ENCODE measurements at places on chromosomes 5 and 9.

GRCh38 chr5:58099257-58099656 is 360.6 kb downstream of the PLK2 start:
- no peak for DNase-seq

DNA sequence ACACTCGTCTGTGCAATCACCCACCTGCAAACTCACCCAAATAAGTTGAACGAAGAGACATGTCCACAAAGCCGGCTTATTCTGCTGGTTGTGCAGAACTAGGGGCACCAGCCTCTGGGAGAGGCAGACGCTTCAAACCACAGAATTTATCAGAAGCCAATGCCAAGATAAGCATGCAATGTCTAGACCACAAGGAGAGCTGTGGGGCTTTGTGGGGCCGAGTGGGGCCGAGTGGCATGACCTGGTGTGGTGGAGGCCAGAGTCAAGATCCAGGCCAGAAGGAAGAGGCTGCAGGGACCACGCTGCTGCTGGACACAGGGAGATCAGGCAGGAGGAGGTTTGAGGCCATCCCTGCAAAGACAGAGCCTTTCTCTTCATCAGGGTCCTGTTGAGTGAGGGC is 259.0 kb downstream of the IRX2 start:
- DNase-seq = no peak

GRCh38 chr9:16651446-16651964 is 219.0 kb downstream of the BNC2 start:
- DNase-seq = no peak

DNA sequence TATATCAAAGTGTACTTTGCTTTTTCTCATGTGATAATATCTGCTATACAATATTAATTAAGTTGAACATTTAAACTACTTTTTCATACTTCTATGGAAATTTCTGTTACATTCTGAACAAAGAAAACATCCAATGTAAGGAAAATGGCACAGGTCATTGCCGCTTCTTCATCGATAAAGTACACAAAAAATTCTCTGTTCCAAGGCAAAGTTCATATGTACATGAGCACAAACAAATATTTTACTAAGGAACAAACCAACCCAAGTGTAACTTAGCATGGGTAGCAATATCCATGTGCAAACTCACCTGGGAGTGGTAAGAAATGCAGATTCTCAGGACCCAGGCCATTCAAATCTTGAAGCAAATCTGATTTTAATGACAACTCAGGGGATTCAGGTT is 139.8 kb downstream of the TMEM161B start:
- no peak for DNase-seq

- no peak for DNase-seq
These were observed 18.1 kb downstream of the GRXCR2 start for GRCh38 chr5:145854651-145855258.

DNA sequence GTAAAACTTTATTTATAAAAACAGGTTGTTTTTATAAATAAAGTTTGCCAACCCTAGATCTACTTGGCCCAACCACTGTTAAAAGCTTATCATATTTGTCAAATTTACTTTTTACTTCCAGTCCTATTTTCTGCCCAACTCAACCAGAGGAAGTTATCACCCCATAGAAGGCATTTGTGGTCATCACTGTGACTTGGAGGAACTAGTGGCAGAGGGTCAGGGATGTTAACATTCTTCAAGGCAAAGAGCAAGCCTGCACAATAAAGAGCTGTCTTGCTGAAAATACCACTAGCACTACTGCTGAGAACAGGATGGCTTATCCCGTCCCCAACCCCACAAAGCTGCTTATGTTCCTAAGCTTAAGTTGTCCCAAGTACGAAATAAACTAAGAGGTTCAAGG is 22.3 kb downstream of the TTC33 start:
- DNase-seq = no peak
